ENCODE measurements at places on chromosomes 1 and 21. TPM values are rescaled to one million over a fixed set of nuclear protein-coding genes. Genes with fewer than 3 reads are reported as not detected.

DNA sequence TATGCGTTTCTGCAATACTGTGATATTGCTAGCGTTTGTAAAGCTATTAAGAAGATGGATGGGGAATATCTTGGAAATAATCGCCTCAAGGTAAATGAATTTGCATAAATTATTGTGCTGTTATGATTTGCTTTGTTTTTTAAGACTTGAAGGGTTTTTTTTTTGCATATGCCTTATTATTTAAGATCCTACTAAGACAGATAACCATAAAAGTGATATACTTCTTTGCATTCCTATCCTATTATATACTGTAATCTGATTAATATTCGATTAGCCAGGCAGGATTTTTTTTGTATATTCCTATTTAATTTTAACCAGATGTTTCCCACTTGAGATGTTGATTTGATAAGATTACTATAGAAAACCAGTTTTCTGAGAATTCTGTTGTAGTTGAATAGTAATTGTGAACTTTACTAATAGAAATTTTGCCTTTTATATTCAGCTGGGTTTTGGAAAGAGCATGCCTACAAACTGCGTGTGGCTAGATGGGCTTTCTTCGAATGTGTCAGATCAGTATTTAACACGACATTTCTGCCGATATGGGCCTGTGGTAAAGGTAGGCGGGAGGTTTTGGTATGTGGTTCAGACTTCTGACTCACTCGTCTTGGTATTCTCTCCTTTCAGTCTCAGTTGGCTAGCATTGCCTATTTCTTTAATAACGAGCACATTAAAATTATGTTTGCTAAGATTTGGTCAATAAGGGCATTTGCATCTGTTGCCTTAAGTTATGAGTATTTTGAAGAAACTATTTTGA, 56.8 kb downstream of the ZBTB17 start:
- no peak for DNase-seq

DNA sequence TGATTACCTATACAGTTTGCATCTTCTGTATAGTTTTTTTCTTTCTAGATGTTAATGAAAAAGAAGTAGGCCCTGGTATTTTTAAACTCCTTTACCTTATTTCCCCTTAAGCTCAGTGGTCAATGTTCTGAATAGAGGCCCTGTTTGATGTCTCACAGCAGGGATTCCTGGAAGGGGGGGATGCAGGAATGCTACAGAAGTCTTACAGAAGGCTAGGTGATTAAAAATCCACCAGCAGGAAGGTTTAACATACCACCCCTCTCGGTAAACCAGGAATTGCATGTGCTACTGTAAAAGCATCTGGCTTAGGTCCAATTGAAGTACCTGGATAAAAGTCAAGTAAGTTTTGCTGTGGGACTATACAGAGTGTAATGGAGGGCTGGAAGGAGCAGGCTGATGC, 78.3 kb downstream of the NOS1AP start:
- DNase-seq = no peak

DNA sequence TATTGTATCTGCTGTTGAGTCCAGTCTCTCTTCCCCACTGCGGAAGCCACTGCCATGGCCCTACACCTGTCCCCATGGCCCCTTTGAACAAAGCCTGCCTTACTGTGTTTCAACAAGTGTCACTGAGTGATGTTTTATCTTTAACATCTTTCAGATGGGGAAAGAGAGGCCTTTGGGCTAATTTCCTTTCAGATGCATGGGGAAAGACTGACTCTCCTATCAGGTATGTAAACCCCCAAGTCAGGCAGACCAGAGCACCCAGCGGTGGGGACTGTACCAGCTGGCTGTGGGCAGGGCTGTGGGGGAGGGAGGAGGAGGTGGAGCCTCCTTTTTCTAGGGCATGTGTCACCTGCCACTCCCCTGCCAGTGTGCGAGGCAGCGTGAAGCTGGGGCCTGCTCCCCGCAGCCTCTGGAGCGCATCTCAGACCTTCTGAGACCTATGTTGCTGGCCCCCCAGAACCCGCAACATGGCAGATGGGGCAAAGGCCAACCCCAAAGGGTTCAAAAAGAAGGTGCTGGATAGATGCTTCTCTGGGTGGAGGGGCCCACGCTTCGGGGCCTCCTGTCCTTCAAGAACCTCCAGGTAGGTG, at the start of gene PLA2G2F:
PLA2G2F (plus strand) TSS at position 363 of the 590 bp plus-strand sequence; CDS start at position 468, 105 bp downstream.
- DNase-seq = no peak

RCSD1 gene
- 99.8 TPM for total RNA-seq

SHE gene
- total RNA-seq = 91.7 TPM

CRABP2 gene
- not detected for total RNA-seq

DNA sequence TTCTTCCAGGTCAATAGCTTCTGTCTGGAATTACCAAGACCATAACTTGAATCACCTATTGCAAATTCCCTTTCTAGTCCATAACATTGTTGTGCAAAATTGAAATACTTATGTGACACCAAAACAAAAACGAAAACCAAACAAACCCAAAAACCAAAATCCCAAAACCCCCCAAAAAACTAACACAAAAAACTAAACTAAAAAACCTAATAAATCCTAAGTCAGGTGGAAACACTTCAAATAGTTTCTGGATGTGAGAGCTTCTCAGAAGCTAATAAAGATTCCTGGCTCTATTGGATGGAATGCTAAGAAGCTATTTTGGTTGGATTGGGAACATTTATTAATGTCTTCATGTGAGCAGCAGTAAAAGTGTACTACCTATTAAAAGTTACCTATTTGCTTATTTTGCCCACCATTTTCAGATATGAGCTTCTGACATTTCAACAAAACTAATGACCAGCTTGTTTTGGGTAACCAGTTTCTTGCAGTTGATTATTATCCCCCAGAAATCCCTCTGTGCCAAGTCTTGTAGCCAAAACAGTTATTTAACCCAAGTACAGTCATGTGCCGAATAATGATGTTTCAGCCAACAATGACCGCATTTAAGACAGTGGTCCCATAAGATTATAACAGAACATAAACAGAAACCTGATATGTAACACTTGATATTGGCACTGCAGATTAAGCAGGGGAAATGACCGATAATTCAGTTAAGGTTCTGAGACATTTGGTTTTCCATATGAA, 76.4 kb downstream of the LTN1 start:
- no peak for DNase-seq

DNA sequence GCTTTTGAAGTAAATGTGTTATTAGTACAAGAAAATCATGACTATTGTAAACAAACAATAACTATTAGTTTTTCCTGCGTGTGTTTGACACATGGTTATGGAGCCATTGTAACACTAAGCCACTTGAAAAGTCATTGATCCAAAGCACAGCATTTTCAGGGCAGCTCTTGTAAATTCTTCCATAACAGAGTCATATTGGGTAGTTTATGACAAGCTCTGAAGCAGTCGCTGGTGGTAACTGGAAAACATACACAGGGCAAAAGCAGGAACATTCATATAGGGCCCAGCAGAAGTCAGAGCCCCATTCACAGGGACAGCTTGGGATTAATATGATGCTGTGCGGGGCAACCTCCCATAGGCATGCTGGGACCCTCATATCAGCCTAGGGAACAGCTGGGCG, 483.2 kb upstream of the PTBP2 start:
- no peak for DNase-seq

GRCh38 chr1:150144606-150145005, 5.1 kb upstream of the PLEKHO1 start:
- no peak for DNase-seq

SLC66A1 gene
- 10.7 TPM for total RNA-seq

Measured in lung microvascular endothelial cell (primary cell).